Stimulated activated CD4-positive, alpha-beta T cell treated with anti-CD3 and anti-CD28 coated beads, Interleukin-4, amount 100 ng/mL, for 4 hours (primary cell): ENCODE measurements at places on chromosomes 11 and 22.

GRCh38 chr11:92865352-92865751 is 104.1 kb upstream of the MTNR1B start:
- DNase-seq: no peak

GRCh38 chr11:84247926-84248325 is 961.8 kb upstream of the CCDC90B start:
- DNase-seq: no peak

GRCh38 chr11:126497581-126498122 is 142.2 kb downstream of the ST3GAL4 start:
- no peak for DNase-seq

- DNase-seq: no peak
These were observed 81.5 kb upstream of the TP53AIP1 start for GRCh38 chr11:129023968-129024676.

DNA sequence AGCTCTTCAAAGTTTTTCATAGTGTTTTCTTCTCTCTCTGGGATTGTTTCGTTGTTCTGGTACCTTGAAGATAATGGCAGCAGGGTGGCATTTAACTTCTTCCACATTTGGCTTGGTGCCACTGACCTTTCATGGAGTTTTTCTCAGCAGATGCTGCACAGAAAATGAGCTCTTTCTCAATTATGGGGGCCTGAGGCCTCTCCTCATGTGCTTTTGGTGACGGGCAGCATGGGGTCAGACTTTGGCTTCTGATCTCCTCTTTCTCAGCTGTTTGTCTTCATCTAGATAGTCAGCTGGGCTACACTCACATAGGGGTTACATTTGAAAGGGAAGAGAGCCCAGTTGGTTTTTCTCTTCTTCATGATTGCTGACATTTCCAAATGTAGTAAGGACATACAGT is 76.3 kb downstream of the FAT3 start:
- DNase-seq: no peak

GRCh38 chr11:11895672-11896071 is 53.9 kb downstream of the USP47 start:
- DNase-seq: no peak

DNA sequence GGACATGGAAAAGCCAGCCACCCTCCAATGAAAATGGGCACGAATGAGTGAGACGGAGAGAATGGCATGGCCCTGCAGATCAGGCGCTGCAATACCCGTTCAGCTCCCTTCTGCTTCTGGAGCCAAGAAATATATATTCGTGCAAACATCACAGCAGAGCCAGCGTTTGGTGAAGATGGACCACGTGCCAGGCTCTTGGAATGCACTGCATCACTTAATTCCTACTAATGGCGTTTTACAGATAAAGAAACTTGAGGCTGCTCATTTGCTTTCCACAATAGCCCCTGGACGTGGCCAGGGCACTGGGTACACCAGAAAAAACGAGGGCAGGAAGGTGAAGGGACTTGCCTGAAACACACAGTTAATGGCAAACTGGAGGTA is 1.6 kb upstream of the FXYD2 start:
- no peak for DNase-seq

DNA sequence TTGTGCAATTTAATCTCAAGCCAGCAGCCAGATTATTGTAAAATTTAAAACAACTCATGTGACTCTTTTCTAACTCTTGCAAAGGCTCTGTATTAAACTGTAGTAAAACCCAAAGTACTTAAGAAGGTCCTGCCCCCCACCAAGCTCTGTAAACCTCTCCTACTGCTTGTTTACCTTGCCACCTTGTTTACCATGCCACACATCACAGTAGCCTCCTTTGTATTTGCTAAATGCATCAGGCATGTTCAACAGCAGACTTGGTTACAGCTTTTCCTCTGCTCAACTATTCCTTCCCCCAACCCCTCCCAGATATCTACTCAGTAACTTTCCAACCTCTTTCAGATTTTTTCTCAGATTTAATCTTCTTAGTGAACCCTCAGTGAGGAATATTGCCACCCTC is 861.6 kb downstream of the METTL15 start:
- DNase-seq: no peak

GRCh38 chr11:46239801-46240061 is 37.7 kb upstream of the CREB3L1 start:
- DNase-seq: no peak

GRCh38 chr22:50563413-50564160 is 868 bp upstream of the SYCE3 start:
- no peak for DNase-seq

DNA sequence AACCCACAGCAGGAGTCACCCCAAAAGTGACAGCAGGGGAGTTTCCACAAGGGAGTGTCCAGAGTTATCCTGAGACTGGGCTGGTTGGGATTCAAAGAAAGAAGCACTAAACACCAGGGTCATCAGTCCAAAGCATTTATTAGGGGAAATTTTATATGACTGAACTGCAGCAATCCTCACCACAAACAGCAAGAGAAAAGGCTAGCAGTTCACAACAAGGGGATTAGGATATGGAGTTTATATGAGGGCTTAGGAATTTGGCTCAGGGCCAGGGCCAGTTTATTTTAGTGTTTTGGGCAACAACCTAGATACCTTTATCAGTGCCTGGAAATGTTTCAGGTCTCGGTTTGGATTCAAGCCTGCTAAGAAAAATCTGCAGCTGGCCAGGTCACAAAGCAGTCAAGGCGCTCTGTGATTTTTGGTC is 4.6 kb upstream of the TMEM126A start:
- DNase-seq: no peak
